ENCODE measurements at places on chromosomes 3 and 15.
A peak's percentile ranks its signal among the peaks of the same experiment; 100 is the strongest.

- DNase-seq = no peak
Observed at GRCh38 chr3:38957296-38957695, 94.4 kb downstream of the SCN11A start.

DNA sequence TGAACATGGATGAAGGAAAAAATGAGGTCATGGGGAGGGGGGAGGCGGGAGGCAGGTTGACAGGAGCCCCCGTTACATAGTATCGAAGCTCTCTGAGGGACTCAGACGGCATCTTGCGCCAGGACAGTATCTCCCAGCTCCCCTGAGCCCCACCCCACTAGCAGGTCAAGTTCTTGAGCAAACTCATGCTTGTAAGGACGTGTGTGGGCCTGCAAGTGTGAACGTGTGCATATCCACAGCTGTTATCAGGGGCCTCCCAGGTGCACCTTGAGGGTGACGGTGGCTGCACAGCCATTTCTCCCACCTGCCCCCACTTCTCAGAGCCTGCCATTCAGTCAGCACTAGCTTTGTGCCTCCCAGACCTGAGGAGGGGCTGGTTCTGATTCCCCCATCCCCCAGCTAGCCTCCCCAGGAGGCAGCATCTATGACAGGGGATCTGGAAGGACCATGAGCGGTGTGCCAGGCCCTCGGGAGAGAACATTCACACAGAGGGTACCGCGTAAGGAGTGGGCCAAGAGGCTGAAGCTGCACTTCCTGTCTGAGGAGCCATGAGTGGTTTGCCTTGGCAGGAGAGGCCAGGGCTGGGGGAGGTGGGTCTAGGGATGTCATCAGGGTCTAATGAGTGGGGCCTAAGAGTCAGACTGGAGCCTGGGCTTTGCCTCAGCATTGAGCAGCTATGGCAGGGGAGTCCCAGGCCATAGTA is 2.9 kb downstream of the SEMA3F start:
- DNase-seq = no peak

DNA sequence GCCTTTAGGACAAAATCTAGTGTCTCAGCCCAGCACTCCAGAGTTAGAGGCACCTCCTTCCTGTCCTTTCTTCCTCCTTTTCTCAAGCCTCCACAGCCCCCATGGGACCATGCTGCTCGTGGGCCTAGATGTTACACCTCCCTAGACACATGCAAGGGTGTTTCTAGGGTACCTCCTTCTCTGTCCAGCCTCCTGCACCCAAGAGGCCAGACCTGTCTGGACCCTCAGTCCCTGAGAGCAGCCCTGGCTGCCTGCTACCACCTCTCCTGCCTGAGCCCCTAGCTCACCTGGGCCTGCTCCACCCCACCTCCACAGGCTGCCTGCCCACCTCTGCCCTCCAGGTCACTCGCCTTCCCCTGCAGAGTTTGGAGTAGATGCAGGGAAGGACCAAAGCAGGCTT is 5.2 kb downstream of the LOXL1 start:
- no peak for DNase-seq

DNA sequence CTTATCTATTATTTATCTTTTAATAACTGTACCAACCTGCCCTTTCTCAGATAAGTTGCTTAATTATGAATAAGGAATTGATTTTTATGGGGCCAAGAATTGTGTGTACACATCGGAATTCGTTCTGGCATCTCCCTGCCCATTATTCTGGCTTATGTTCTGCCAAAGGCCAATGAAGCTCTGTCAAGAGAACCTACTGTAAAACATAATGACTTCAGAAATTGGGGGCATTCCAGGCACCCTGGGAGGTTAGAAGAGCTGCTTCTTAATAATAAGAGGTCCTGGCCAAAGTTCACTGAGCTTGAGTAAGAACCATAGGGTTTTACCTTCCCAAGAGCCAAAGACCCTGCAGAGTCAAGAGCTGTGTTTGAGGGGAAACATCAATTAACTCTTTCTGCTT is 261.7 kb downstream of the SLC9A9 start:
- no peak for DNase-seq

GRCh38 chr3:128969993-128970739 is 23.7 kb downstream of the CFAP92 start:
- DNase-seq = peak; percentile 64

DNA sequence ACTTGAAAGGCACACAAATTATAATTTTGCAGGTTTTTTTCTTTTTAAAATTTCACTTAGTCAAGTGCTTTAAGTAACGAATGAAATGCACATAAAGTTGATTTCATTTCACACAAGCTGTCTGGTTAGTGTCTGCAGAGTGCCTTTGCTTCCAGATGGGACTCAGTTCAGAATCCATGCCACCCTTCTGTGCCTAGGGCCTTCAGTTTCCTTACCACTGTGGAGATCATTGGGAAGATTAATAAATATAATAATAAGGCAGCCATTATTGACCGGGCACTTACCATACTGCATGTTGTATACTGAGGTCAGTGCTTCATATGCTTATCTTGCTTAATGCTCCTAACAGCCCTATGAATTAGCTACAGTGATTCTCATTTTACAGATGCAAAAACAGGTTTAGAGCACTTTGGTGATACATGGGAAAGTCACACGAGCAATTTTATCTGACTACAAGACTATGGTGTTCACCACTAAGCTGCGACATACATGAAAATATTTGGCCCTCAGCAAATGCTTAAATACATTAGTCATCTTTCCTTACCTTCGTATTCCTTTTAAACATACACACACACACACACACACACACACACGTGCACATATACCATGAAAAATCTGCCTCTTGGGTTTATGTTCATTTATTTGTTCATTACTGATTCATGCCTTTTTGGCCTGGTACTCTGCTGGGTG is 3.1 kb downstream of the NMNAT3 start:
- DNase-seq = no peak

- DNase-seq = no peak
Observed at GRCh38 chr3:120102232-120102631, 8.0 kb upstream of the GSK3B start.

- no peak for DNase-seq
Observed at GRCh38 chr3:61821823-61822251, 260.5 kb downstream of the PTPRG start.

GRCh38 chr3:151155409-151156128 is 47.4 kb downstream of the GPR171 start:
- DNase-seq = no peak

DNA sequence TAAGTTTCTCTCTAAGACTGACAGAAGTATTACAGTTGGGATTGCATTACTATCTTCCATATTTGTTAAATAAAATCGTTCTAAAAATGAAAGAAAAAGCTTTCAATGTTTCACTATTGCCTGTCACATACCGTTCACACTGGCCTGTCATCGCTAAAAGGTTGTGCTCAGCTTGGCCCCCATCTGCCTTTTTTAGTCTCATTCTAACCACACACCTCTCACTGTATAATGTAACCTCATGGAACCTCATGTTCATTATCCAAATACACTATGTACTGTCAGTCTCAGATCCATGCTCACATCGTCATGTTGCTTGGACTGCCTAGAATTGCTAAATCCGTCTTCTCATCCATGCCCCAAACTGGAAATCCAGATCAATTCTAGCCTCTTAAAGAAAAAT is 637.8 kb upstream of the ROBO1 start:
- no peak for DNase-seq
